Activated T-cell treated with anti-CD3 and anti-CD28 coated beads, Interleukin-2, amount 50 U/mL, for 1 hour (primary cell): ENCODE measurements at places on chromosomes 11 and 22.

DNA sequence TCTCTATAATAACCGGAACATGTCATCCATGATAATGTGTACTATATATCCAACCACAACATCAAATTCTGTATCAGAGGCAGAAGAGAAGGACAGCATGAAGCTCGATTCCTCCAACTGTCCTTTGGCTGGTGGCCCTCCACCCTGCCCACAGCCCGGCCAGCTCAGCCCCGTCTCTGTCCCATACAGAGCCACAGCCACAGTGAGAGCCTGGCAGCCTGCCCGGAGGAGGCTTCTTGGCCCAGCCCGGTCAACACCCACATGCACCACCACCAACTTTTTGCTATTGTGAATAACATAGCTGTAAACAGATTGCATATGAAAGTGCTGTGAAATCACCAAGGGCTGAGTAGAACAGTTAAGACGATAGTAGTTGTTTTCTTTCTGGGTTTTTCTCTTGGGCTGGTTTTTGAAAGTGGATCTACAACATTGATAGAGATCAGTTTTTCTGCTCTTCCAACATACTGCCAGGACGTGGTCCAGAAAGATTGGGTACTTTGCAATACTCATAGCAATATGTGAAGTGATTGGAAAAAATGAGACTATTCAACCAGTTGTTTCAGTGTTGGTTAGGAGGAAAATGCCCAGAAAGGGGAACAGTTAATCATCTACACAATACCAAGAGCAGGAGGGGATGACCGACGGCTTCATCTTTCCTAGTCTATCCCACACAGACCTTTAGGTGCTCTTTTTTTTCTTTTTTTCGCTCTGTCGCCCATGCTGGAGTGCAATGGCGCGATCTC is 6.9 kb upstream of the TUBA8 start:
- no peak for DNase-seq

DNA sequence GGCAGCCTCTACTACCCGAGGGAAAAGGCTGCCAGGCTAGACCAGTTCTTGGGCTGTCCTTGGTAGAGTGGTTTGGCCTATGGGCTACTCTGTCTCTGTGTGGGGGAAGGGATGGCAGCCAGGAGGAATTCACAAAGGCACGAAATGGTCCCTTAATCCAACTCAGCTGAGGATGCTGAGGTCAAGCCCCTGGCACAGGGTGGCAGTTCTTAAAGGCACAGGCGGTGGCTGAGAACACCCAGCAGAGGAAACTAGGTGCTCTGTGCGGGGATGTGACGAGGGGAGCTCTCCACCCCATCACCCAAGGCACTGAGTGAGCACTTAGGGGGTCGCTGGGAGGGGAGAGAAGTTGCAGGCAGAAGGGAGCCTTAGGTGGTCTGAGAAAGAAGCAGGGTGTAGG is at the start of gene MFRP:
Gene MFRP, minus strand, starts transcription at position 101 of the 400 bp plus-strand sequence. CDS start 192 bp downstream, outside the sequence.
- no peak for DNase-seq

DNA sequence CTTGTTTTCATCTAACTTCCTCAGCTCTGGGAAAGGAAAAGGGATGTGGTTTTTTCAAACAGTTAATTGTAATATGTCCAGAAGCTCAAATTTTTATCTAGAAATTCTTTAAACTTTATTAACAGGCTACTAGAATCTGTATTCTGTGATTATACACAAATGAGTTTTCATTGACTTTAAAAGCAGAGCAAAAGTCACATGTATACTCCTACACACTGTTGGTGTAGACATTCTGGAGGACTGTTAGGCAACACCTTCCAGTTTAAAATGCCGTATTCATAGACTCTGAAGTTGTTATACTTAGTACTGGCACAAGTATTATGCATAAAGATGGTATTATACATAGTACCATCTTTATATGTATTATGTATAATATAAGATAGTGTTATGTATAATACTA is 64.9 kb downstream of the SPECC1L start:
- no peak for DNase-seq

DNA sequence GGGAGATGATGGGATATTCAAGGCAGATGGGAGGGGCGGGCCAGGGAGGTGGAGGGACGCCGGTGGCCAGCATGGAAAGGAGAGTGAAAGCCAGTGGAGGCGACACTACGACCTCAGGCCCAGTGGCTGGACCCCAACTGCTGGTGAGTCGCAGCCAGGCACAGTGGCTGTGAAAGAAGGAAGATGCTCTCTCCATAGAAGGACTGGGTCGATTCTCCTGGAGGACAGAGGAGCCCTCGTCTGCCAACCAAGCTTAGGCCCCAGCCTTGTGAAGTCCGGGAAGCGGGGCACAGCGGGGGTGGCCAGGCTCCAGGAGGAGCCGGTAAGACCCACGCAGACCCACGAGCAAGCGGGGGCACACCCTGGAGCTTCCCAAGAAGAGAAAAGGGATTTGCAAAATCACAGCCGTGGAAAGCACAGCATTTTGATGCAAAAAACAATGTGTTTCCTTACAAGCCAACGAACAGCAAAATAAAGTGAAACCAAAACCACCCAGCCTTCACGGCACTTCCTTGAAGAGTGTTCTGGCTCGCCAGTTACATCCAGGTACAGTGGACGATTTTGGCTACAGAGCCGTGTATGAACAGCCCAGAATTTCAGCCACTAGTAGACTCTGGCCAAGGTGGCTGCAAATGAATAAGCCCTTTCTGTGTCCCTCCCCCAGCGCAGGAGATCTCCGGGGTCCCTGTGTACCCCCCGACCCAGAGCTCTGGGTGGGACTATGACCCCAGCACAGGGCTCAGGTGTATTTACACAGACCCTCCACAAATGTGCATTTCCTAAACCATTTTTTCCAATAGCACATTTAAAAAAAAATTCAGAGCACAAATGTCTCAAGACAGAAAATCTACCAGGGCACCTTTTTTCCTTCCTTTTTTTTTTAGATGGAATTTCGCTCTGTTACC is 96.9 kb downstream of the TRMU start:
- DNase-seq: peak; percentile 38

GRCh38 chr11:26851291-26851690 is 129.4 kb upstream of the SLC5A12 start:
- DNase-seq: no peak

- DNase-seq: no peak
Observed at GRCh38 chr22:36565686-36566085, 36.7 kb upstream of the EIF3D start.

- no peak for DNase-seq
Observed at GRCh38 chr11:41665441-41666360, 206.2 kb upstream of the LRRC4C start.

- no peak for DNase-seq
Observed at GRCh38 chr22:43201486-43202219, 14.7 kb upstream of the TTLL12 start.

- DNase-seq: no peak
Observed at GRCh38 chr11:75902631-75903030, 87.6 kb downstream of the UVRAG start.

DNA sequence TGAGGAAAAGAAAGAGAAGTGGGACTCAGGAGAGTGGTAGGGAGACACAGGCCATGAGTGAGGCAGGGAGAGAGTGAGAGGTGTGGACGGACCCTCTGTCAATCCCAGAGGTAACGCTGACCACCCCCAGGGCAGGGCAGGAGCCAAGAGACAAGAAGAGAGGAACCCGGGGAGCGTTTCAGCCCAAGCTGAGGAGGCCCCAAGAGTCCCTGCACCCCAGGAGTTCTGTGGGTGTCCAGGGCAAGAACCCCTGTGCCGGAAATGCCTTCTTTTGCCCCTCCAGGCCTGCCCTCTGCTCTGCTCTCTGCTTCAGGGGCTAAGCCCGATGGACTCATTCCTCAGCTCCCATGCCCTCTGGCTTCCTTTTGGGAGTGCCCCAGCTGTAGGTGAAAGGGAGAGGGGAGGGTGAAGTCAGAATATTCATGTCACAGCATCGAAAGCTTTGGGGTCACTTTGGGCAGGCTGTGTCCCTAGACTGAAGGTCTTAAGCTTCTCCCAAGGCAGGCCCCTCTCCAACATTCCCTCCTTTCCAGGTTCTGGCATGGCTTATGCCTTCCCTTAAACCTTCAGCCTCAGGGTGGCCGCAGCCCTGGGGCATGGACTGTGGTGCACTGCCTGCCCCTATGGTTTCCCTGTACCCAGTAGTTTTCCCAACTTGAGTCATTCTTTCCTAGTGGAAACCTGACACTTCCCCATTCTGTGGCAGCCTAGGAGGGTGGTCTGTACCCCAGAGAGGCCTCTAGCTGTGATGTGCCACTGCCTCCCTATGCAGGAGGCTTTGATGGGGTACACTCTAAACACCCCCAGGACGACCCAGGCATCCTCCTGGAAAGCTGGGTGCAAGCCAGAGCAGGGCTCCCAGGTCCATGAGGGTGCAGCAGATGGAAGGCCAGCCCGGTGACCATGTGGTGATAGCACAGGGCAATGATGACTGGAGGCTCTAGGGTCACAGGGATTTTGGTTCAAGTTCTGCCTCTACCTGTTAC is 27.1 kb downstream of the MYEOV start:
- no peak for DNase-seq

DNA sequence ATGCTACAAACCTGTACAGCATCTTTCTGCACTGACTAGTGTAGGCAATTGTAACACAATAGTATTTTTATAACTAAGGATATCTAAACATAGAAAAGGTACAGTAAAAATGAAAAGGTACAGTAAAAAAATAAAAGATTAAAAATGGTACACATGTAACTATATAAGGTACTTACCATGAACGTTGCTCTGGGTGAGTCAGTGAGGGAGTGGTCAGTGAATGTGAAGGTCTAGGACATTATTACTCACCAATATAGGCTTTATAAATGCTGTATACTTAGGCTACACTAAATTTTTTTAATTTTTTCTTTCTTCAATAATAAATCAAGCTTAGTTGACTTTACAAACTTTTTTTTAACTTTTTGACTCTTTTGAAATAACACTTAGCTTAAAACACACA is 59.9 kb downstream of the EIF3M start:
- no peak for DNase-seq

- no peak for DNase-seq
Observed at GRCh38 chr11:69018924-69019323, 5.9 kb upstream of the MRGPRF start.

DNA sequence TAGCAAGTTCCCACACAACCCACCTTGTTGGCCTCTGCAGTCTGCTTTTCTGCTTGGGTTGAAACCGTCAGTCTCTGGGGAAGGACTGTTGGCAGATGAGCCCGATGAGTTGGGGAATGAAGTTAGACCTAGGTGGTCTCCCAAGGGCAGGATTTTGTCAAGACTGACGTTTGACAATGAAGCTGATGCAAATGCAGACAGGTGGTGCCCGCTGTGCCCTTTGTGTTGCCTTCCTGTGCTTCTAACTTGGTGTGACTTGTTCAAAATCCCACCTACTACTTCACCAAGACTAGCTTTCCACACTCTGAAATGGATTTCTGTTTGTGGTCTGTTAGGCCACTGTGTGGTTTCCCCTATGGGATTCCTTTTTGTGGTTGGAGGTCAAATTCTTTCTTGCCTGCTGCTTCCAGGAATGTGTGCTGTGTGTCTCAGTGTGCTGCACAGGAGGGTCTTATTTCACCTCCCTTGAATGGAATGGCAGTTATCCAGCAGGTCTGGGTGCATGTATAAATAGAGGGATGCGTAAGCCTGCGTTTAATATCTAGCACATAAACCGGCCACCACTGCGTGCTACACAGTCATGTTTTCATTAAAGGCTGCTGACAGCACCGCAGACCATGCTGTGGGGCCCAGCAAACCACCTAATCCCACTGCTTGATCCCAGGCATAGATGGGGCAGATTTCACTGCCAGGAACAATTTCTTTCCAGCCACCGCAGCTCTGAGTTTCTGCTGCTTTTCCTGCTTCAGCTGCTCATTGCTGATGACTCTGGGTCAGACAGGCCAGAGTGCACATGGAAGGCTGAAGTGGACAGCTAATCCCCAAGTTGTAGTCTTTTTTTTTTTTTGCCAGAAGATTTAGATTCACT is 44.8 kb downstream of the ADAMTS8 start:
- no peak for DNase-seq

GRCh38 chr11:33848717-33849390 is 43.0 kb downstream of the LMO2 start:
- DNase-seq: no peak

- no peak for DNase-seq
Observed at GRCh38 chr11:16030664-16031063, 325.7 kb downstream of the SOX6 start.

DNA sequence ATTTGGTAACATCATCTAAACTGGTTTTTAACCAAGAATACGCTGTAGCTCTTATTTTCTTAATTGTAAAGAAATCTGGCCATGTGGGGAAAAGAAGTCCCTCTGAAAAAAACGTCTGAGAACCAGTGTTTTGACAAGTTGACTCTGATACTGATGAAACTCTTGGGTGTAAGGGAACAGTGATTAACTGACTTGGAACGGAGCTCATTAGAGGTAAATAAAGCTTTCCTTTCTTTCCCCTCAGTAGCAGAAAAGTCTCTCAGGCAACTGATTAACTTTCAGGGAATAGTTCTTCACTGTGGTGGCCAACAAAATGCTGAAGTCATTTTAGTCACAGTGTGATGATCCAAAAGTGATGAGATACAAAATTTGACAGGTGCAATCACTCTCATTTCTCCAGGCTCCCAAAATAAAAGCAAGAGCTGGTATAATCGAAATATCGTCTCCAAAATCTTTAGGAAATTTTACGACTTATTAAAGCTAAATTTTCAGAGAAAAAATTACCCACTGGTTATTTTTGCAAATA is 52.3 kb downstream of the SLC36A4 start:
- DNase-seq: no peak
